NAMALWA (cell line): ENCODE measurements at places on chromosomes 5 and 9.

- peak; percentile 85 for DNase-seq
These were observed 18.7 kb downstream of the PCDHGC5 start for GRCh38 chr5:141507387-141508091.

DNA sequence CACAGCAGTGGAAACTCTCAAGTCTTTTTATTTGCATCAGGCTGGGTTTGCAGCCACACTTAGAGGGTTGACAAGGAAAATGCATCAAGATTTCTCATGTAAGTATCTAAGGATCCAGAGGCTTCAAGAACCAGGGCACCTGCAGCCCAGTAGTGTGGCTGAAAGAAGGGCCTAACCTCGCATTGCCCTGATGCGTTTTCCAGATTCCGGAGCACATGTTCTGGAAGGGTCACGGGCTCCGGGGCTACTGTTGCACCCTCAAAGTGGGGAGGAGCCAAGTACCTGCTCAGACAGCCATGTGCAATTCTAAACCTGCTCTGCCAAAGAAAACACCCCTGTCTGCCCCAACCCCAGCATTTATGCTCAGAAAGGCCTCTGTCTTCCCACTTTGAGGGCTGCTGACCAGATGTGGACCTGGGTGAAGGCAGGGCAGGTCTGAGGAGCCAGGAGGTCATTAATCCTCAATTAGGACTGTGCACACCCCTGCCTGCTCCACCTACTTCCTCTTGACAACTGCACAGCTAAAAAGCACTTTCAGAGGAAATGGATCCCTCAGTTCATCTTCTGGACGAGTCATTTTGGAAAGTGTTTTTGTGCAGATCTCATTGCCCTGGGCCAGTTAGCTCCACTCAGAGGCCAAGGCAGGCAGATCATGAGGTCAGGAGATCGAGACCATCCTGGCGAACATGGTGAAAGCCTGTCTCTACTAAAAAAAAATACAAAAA, 110.7 kb downstream of the SAXO1 start:
- DNase-seq, result no peak

GRCh38 chr9:86830356-86830755, 117.0 kb downstream of the GAS1 start:
- DNase-seq, result no peak

DNA sequence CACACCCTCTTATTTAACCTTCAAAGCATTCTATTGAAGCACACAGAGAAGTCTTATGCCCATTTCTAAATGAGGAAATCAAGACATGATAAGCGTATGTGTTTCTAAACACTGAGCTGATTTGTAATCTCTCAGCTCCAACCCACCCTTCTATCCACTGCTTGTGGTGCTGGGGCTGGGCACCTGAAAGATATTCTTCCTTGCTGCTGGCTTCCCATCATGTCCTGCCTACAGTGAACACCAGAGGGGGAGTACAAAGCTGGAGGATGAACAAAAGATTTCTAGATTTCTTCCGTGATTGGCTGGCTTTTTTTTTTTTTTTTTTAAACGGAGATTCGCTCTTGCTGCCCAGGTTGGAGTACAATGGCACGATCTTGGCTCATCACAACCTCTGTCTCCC, 14.4 kb downstream of the ACTL7A start:
- no peak for DNase-seq

- no peak for DNase-seq
These were observed 151.4 kb downstream of the AUH start for GRCh38 chr9:91210318-91210717.

DNA sequence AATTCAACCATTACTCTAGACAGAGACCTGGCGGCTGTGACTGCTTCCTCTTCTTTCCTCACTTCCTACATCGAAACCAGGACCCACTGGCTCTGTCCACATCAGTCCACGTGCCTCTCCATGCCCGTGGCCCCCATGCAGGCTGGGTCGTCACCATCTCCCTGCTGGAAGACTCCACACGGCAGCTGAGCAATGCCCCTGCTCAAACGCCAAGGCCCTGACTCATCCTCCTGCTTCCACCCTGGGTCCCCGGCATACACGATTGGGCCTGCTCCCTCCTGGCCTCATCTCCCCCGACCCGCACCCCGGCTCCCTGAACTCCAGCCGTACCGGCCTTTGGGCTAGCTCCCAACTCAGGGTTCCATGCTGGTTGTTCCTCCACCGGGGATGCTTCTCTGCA, 67.2 kb upstream of the IER5L start:
- DNase-seq, result no peak

DNA sequence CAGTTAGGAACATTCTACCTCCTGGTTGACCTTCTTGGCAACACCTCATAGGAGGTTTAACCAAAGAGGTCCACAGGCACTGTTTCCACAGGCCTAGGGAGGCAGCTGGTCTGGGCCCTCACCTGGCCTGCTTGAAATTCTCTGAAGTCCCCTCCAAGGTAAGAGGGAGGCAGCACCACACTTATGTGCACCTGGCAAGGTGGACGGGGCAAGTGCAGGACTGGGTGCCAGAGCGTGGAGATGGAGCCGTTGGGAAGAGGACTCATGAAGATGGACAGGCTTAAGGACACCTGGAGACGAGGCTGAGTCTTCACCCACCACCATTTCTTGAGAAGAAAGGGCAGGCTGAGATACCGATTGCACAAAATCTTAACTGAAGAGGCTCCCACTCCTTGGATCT, 6.6 kb upstream of the BARHL1 start:
- no peak for DNase-seq

DNA sequence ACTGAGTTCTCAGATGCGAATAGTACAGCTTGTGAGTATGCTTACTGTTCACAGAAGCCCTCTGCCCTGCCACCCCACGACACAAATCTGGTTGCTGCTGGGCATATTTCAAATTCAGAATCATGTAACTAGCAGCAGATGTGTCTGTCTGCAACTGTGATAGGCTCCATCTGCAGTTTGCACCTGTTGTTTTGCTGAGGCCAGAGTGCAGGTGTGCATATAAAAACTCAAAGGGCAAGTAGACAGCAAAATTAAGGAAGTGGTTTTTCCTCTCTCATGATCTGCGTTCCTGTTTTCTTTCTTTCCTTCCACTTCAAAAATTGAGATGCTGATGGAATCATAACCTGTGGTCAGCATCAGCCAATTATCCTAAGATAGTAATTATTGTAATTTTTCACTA, 1000.5 kb downstream of the PTPRD start:
- DNase-seq, result peak; percentile 96

GRCh38 chr9:37953775-37954437, 50.0 kb upstream of the SLC25A51 start:
- DNase-seq, result no peak

GRCh38 chr5:35939639-35940038, 1.2 kb upstream of the CAPSL start:
- DNase-seq, result peak; percentile 26

DNA sequence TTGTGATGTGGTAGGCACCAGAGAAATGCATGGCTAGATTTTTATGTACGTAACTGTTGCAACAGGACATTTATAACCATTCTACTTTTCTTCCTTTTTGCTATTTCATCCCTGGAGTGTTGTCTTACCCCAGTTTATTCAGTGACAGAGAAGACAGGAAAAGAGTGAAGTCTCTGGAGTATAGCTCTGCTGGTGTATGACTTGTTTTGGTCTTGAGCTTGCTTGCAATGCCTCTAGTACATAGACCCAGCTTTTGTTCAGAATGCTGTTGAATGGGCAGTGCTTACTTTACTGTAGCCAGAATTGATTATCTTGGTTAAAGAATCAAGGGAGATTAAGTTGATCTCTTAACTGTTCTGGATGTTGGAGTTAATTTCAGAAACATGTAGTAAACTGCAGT, 94.3 kb downstream of the PBX3 start:
- no peak for DNase-seq

GRCh38 chr9:20512636-20513035, 109.7 kb downstream of the MLLT3 start:
- no peak for DNase-seq

GRCh38 chr5:99054972-99055371, 126.2 kb upstream of the CHD1 start:
- DNase-seq, result no peak
